Stimulated activated CD4-positive, alpha-beta T cell treated with anti-CD3 and anti-CD28 coated beads, TNF-alpha, amount 100 ng/mL, for 48 hours (primary cell): ENCODE measurements at places on chromosomes 6 and 20.

- DNase-seq = no peak
Observed at GRCh38 chr6:48032151-48032550, 78.8 kb downstream of the PTCHD4 start.

- no peak for DNase-seq
Observed at GRCh38 chr6:2850538-2851113, 9.0 kb upstream of the SERPINB1 start.

DNA sequence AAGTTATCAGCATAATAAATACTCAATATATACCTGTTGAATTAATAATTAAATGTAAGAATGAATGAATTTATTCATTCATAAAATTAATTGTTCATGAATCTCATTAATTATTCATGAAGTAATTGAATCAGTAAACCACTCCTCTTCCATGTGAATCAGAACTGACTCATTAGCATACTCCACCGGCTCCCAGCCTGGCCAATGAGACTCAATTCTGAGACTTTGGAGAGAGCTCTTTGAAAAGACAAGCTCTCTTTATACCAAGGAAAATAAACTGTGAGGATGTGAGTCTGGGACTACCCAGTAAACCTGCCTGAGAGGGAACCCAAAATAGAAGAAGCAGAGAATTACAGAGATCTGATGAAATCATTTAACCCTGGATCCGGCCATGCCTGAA lies 8.4 kb upstream of the SLC2A10 start:
- DNase-seq = no peak

GRCh38 chr6:106748547-106749207 lies 119.3 kb downstream of the QRSL1 start:
- DNase-seq = no peak

GRCh38 chr6:33118525-33119123 lies 42.8 kb downstream of the HLA-DPB1 start:
- DNase-seq = no peak

DNA sequence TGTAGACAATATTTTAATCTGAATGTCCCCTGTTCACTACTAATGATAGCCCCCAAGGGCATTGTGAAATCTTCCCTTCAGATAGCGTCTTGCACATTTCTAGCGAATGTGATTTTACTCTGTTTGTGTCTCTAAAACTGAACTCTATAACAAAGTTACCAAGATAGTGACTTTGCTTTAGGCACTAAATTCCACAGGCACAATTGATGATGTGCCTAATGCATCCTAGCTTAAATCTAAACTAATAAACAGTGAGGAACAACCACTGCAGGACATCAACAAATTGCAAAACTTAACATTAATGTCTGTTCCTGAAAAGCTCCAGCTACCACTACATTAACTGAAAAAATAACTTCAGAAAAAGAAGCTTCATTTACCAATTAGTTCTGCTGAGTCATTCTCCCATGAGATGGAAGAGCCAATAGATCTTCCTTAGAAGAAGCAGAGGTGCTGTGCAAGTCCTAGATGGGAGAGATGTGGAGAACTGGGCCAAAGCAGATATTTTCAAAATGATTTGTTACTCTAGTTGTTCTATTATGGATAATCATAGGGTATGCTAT lies 1065.0 kb downstream of the EPHA7 start:
- DNase-seq = no peak

- no peak for DNase-seq
Observed at GRCh38 chr20:37630993-37631392, 62.8 kb upstream of the CTNNBL1 start.

DNA sequence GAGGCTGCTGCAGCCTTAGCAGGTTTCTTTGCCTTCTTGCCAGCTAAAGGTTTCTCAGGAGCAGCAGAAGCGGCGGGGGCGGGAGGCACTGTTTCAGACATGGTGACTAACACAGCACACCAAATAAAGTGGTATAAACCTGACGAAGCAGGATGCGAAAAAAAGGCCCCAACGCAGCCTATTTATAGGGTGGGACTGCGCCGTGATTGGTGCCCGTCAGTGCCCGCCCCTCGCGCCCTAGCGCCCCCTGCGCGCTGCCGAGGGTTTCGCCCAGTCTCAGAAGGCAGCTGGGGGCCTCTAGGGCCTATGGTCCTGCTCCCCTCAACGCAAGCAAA lies 55.0 kb downstream of the TRIM38 start:
- peak; percentile 85 for DNase-seq

DNA sequence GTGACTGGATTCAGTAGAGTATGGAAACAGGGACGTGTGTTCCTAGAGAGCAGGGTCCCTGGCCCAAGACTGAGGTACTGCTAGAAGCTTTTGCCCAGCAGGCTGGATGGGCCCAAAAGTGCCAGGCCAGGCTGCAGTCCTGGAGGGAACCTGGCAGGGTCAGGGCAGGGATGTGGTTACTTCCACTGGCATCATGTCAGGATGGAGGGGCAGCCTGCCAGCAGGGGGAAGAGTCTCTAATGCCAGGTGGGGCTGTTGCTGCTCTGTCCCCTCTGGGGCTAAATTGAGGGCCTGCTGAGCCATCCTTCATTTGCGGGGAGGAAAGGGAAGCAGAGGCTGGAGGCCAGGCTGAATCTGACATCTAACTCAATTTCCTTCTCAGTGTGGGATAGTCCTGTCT lies 17.2 kb downstream of the ZDHHC14 start:
- no peak for DNase-seq

- DNase-seq = no peak
Observed at GRCh38 chr6:7802662-7803061, 76.8 kb downstream of the BMP6 start.

DNA sequence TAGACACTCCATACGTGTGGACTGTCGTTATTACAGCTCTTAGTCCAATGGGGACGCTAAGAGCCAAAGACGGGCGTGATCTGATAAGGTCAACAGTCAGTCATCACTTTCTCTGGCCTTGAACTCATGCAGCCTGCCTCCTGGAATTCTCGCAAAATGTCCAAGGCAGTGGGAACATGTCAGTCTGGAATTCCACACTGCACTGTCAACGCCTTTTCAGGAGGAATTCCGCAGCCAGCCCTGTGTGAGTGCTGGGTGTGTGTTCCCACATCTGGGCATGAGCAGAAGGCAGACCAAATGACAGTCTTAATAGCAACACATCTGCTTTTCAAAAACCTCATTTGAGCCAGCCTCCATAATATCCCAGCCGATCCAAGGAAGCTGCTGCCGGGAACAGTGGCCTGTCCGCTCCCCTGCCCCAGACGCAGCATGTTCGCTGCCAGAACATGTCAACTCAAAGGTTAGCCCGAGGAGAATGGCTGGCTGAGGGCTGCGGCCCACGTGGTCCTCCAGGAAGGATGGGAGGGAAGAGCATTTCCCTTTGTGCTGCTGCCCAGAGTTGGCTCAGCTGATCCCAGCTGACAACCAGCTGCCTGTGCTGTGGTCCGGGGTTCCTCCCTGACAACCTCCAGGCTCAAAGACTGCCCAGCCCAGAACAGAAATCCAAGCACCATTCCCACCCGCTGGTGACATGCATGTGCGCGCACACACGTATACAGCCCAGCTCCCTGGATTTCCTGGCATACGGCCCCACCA lies 103.1 kb downstream of the SULF2 start:
- no peak for DNase-seq

- DNase-seq = no peak
Observed at GRCh38 chr6:80607811-80608391, 501.4 kb downstream of the BCKDHB start.

DNA sequence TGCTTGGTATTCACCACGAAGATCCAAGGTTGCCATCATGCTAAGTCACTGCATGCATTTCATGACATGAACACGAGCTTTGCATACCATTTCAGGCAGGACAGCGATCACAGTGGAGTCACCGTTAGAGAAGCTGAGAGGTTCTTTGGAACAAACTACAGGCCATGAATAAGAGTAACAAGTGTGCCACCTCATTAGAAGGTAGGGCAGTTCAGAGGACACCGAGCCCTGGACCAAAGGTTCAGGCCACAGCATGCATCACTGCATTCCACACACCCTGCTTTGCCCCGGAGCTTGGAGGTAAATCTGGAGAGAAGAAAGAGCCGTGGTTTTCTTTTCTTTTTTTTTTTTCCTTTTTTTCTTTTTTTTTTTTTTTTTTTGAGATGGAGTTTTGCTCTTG lies 66.9 kb upstream of the CDH4 start:
- DNase-seq = no peak

GRCh38 chr6:139927236-139927635 lies 552.8 kb upstream of the CITED2 start:
- DNase-seq = no peak

DNA sequence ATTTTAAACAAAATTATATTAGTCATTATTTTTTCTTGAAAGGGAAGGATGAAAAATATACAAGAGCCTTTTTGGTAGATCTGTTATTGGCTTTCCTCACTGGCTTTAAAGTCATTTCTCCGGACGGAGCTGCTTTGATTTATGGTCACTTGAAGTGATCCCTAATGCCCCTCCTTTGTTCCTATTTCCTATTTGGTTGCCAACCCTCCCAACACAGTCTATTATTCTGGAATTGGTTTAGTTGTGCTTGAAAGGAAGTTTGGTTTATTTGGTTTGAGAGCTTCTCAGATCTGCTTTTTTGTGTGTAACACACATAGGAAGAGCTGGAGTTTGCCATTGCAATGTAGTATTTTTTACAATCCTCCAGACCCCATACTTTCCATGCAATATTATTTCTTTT lies 347.9 kb downstream of the RFPL4B start:
- DNase-seq = no peak

DNA sequence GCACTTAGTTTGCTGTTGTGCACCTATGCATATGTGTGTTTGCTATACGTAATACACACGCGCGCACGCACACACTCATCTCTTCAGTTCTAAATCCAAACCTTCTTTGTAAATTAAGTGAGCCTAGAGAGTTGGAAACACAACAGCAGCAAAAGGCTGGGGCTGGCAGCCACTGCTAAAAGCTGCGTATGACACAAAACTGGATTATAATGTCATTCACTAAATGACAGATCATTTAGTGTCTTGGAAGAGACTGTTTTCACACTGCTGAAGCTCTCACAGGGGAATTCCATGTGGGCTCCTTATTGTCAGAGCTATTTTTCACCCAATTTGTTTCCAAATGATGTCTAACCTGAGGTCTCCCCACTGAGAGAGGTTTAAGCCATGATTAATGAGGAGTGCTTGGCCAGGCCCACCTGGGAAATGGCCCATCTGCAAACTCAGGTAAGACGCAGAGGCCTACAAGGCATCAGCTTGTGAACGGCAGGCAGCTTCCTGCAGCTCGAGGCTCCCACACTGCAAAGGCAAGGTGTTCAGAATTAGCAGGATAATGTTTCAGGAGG lies 94.2 kb downstream of the OLIG3 start:
- DNase-seq = no peak

GRCh38 chr20:6533351-6533750 lies 234.1 kb upstream of the BMP2 start:
- DNase-seq = no peak

GRCh38 chr6:104943781-104944180 lies 13.1 kb upstream of the LIN28B start:
- no peak for DNase-seq

GRCh38 chr6:56764081-56764566 lies 121.4 kb upstream of the DST start:
- DNase-seq = no peak

- peak; percentile 67 for DNase-seq
Observed at GRCh38 chr20:51529081-51529681, 13.3 kb downstream of the NFATC2 start.

DNA sequence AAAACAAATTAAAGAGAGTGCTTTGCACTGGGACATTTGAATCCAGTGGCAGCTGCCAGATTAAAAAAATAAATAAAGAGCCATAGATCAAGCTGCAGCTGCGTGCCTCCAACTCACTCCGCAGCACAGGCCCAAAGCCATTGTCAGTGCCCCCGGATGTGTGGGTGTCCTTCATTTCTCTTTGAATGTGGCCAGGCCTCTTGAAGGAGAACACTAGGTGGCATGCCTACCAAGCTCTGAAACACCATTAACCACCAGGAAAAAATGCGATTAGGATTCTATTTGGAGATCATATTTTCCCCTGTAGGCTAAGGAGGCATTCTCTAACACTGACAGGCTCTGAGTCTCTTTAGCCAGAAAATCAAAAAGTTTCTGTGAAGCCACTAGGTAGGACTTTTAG lies 549.8 kb downstream of the PRKN start:
- DNase-seq = no peak

- no peak for DNase-seq
Observed at GRCh38 chr20:53592992-53593465, 610 bp downstream of the ZNF217 start.

- no peak for DNase-seq
Observed at GRCh38 chr6:161308075-161308655, 34.3 kb upstream of the AGPAT4 start.

DNA sequence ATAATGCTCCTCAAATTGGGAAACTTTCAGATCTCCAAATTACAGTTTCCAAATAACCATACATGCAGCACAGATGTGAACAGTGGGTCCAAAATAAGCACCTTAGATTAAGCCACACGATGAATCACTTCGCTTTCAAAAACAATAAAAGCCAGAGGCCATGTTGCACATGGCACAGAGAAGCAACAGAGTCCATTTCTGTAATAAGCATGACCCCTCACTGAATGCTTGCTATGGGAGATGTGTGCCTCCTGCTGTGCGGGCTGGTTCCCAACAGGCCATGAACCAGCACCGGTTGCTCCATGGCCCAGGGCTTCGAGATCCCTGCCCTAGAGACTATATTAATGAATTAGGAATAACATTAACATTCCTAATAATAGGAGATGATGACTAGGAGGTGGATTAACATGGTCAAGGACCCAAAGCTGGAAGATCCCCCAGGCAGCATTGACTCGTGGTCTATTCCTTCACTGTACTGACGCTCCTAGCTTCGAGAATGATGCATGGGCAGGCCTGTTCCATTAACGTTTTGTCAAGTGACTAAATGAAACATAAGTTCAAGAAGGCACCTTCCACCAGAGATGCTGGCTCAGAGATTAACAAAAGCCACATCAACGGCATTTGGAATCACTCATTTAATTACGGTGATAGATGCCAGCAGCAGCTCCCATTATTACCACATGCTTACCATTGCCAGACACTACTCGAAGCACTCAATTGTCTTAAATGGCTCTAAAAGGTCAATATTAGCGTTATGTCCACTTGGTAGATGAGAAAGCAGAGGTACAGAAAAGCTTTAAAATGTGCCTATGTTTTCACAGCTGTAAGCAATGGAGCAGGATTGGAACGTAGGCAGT lies 470.6 kb upstream of the AGPAT4 start:
- DNase-seq = no peak

GRCh38 chr6:137011406-137011805 lies 33.4 kb downstream of the IL20RA start:
- no peak for DNase-seq

DNA sequence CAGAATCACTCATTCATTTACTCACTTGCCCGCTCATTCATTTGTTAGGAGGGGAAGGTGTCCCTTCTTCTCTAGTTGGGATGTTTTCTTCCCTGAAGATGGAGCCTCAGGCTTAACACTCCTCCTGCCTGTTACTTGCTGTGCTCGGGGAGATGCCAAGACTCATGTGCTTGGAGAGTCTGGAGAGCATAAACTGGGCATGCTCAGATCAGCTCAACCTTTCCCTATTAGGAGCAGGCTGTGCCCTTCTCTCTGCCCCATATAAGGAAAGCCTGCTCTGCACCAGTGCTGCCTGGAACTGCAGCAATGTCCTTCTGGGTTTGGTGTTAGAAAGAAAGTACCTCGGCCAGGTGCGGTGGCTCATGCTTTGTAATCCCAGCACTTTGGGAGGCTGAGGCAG lies 18.0 kb upstream of the UBE2V1 start:
- DNase-seq = no peak

GRCh38 chr20:8473459-8473858 lies 341.4 kb downstream of the PLCB1 start:
- DNase-seq = no peak

- DNase-seq = no peak
Observed at GRCh38 chr6:142746524-142746923, 198.5 kb downstream of the HIVEP2 start.

GRCh38 chr20:10745790-10746189 lies 72.0 kb upstream of the JAG1 start:
- no peak for DNase-seq
